ENCODE measurements at places on chromosomes 4 and X.

GRCh38 chr4:37258221-37258620, 13.7 kb downstream of the NWD2 start:
- DNase-seq = no peak

GRCh38 chr4:118158763-118159375, 124.6 kb downstream of the NDST3 start:
- no peak for DNase-seq

DNA sequence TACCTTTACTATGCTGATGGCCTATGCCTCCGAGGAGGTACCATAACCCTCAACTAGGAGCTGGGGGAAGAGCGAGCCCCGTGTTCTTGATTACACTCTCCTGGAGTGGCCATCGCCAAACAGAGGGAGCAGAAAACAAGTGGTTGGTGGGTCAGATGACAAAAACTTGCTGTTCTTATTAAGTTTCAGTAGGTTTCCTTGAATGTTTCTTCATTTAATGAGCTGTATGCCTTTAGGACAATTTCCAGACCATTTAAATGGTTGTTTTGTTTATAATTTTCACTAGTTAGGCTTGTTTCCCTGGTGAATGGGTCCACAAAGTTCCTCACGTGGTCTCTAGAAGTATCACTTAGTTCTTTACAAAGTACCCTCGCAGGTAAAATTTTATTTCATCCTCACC, 4.7 kb downstream of the PYURF start:
- no peak for DNase-seq

GRCh38 chr4:174284487-174284886, 776 bp downstream of the CEP44 start:
- DNase-seq = no peak

GRCh38 chr4:177010418-177010817, 217.7 kb upstream of the VEGFC start:
- DNase-seq = no peak

- peak; percentile 28 for DNase-seq
Observed at GRCh38 chr4:1471443-1472147, 65.4 kb upstream of the NKX1-1 start.

- DNase-seq = peak; percentile 76
Observed at GRCh38 chrX:24646745-24647182, 383 bp downstream of the PCYT1B start.

DNA sequence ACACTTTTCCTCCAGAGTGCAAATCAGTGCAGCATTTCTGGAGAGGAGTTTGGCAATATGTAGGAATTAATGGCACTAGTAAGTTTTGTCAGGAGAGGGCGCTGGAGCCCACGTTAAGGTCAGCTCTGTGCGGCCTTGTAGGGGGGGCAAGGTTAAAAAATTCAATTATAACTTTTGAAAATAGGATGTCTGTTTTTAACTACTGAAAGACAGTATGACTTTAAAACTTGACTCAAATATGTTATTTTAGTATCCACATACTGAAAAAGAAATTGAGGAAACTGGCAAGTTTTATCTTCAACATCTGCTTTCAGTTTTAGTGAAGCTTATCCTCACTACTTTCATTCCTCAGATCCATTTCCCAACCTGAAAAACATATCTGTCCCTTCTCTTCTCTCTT, 30.9 kb upstream of the HSD17B13 start:
- peak; percentile 34 for DNase-seq

DNA sequence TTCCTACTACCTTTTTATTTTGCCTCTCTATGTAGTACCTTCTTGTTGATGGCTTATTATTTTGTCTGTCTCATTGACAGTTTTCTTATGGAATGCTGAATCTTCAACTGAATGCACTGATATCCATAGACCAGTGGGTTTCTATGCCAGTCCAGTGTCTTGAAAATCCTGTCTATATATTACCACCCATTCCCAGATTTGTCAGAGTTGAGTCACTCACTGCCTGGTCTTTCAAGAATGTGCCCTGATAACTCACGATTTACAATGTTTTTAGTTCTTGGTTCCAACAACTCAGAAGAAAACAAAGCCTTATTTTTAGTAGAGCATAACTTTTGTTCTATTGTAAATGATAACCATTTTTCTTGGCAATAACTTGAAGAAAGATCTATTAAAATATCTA, 606.0 kb upstream of the PITX2 start:
- no peak for DNase-seq

DNA sequence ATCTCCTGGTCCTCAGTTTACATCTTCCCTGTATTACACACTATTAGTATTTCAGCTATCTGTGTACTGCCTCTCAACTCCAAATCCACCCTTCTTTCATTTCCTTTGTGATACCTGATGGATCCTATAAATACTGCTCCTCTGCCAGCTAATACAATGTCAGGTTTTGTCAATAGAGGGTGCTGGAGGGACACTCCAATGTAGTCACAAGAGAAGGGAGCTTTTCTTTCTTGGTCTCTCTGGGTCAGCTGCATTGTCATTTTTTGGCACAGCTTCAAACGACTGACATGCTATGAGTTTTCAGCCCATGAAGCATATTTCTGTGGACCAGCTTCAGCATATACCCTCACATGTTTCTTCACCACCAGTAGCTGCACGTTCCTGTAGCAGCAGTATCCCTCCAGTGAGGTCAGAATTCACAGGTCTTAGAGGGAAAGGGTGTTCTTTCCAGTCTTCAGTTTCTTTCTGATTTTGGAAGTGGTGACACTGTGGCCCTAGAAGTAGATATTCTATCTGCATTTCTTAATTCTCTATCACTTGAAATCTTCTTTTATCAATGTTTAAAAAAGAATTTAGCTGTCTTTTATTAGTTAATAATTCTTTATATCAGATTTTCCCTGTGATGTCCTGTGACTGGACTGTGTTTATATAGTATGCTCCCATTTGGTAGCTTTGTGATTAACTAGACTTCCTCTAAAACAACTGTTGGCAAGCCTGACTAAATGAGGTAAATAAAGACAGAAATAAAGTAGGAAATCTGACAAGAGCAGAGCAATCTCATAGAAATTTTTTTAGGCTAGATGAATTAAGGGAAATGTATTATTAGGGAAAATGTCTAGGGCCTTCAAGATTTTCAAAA, 60.6 kb downstream of the GABRA2 start:
- peak; percentile 46 for DNase-seq

- no peak for DNase-seq
Observed at GRCh38 chrX:69900491-69900890, 149.2 kb downstream of the AWAT2 start.

DNA sequence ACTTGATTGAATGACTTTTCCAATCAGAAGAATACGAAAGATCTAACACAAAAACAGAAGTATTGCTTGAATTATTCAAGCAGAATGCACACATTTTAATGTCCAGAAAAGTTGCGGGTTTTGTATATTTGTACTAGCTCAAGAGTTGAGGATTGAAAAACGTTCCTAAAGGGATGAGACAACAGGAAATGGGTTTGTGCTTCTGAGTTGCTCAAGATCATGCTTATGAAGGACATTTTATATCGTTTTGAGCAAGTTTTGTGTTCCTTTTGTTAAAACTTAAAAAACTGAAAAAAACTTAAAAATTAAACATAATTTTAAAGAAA, 353 bp upstream of the SMIM10 start:
- no peak for DNase-seq

DNA sequence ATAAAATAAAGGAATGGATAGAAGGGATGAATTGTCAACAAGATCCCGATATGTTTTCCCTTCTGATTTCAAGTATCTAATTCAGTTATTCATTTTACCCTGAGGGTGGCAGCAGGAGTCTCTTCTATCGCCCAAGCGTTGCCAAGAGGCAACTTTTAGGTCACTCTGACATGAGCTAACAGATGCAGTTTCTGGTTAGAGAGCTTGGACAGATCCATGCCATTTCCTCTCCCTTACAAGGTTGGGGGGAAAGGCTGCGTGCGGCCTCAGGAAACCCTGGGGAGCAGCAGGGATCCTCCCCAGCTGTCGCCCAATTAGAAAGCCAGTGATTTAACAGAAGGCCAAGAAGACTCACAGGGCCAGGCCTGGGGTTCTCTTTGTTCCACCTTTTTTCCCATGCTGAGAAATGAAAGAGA, 35.3 kb upstream of the WAS start:
- DNase-seq = peak; percentile 62

- no peak for DNase-seq
Observed at GRCh38 chr4:22745234-22745633, 52.5 kb downstream of the GBA3 start.

Measured in H9 (cell line).